Activated CD4-positive, alpha-beta T cell treated with anti-CD3 and anti-CD28 coated beads for 1 hour (primary cell): ENCODE measurements at places on chromosomes 13 and 19.
A peak's percentile ranks its signal among the peaks of the same experiment; 100 is the strongest.

GRCh38 chr19:2607712-2608601 lies 94.5 kb downstream of the GNG7 start:
- DNase-seq: peak; percentile 62

DNA sequence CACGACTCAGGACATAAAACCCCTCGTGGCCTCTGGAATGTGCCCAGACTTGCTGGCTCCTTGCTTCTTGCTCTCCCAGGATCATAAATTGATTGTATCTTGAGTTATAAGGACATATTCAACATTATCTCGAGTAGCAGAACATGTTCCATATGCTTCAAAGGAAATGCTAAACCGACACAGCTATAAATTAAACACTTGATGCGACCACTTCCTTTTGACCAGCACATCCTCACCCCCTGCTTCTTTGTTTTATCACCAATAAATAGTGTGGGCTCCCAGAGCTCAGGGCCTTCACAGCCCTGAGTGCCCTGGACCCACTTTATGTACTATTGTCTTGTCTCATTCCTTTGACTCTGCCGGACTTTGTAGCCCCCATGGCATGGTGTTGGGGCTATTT lies 157.0 kb upstream of the PABPC3 start:
- no peak for DNase-seq

DNA sequence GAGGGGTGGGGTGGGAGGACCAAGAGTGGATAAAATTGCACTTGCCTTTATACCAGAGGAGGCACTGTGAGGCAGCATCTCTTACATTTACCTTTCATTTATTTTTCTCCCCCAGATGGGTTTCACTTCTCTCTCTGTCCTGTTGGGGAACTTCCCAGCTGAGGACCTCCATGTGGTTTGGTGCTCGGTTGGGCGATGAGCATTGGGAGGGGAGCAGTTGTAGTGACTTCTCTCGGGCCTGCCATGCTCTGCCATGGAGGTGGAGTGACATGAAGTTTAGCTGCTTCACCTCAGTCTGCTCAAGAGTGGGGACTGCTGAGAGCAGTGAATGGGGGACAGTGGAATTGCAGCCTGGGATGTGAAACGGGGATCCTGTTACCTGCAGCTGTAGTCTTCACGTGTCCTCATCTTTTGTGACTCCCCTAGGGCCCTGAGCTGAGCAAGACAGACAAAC lies 23.1 kb upstream of the CXCL17 start:
- DNase-seq: no peak

DNA sequence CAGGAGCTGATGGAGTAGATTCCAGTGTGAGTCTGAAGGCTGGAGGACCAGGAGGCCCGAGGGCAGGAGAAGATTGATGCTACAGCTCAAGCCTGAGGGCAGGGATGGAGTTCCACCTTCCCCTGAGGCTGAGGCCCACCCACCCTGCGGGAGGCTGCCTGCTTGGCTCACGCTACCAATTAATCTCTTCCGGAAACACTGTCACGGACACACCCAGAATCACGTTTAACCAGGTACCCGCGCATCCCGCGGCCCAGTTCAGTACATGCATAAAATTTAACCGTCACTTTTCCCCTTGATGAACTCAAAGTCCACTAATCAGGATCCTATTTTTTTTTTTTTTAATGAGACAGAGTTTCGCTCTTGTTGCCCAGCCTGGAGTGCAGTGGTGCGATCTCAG lies 5.2 kb upstream of the ZNF628 start:
- no peak for DNase-seq

DNA sequence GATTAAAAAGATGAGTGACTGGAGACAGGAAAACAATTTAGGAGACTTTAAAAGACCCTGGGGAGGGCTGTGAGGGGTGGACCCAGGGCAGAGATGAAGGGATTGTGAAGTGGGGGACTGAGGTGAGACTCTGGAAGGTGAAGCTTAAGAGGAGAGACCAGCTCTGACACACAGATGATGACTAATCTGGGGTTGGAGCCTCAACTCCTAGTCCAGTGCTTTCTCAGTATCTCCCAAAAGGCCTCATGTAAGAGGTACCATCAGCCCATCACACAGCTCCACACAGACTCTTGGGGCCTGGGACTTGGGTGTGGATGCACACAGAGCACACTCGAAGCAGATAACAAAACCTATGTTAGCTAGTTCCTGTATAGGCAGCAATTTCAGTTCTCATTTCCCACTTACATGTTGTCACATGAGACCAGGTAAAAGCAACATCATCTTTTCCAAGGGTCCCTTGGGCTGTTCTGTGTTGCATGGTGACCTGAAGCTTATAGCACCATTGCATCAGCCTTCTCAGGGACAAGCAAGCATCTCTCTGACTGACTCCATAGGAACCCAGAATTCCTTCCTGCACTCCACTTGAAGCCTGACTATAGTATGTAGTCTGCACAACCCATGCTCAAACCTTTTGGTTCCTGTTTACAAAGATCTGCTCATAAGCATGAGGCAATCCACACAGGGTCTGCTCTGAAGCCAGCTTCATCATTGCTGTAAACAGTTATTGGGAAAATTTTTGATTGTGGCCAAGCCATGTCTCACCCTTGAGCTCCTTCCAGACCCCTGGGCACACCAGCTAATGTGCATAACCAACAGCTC lies 88.6 kb upstream of the MYCBP2 start:
- no peak for DNase-seq

DNA sequence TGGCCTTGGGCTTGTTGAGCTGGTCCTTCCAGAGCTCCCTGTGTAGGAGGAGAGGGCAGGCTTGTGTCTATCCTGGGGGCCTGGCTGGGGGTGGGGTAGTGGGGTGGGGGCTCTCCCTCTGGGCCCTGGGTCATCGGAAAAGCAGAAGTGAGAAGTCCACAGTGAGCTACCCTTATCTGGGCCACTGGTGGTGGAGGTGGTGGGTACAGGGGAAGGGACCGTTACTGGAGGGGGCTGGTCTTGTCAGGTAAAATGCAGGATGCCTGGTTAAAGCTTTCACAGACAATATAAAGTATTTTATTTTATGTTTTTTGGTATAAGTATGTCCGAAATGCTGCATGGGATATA lies 342 bp upstream of the SIGLEC10 start:
- no peak for DNase-seq

GRCh38 chr19:14248578-14249011 lies 42.6 kb upstream of the ADGRL1 start:
- peak; percentile 20 for DNase-seq

DNA sequence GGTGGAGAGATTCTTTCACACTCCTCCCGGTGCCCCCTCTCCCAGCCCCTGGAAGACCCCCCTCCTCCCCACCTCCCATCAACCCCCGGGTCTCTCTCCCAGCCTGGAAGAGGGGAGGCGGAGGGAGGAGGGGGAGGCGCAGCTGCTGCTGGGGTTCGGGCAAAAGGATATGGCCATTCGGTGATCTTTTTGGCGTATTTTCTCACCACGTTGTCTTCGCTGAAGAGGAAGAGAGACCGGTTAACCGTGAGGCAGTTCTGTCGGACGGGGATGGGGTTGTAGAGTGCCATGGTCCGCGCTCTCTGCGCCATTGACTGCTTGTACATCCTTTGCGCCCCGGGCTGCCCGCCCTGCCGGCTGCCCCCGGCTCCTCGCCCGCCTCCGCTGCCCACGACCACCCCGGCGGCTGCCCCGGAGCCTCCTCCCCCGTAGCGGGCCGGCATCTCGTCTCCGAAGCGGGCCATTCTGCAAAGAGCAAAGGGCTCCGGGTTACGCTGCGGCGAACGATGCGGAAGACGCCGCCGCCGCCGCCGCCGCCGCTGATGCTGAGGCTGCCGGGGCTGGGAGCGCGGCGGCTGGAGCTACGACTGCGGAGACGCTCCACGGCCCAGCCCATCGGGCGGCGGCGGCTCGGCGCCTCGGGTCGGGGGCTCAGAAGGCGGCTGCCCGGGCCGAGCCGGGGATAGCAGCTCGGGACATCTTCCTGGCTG lies 363 bp downstream of the CACNA1A start:
- no peak for DNase-seq

DNA sequence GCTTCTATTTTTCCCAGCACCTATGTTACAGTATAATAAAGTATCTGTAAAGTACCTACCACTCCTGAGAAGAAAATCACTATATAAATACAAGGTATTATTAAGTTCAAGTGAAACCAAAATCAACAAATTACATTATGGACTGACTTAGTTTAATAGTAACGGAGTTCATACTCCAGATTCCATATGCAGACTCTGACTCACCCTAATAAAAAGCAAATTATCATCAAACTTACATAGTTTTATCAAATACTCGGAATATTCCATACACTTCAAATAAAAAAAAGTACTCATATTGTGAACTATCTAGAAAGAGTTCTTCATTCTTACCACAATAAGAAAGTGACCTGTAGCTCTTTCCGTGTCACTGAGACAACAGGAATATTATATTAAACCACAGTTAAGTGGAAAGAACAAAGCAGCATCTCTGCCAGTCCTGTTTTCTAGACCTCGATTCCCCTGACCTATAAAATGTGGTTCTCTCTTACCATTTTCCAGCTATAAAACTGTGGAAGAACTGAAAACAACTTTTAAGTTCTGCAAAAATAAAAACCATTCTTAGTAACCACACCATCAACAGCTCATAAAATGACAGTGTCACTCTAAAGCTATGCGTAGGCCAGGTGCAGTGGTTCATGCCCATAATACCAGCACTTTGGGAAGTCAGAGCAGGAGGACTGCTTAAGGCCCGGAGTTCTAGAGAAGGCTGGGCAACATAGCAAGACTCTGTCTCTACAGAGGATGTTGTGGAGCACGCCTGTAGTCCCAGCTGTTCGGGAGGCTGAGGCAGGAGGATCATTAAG lies 42.6 kb downstream of the USP12 start:
- no peak for DNase-seq

GRCh38 chr19:31014668-31015067 lies 334.6 kb downstream of the TSHZ3 start:
- DNase-seq: no peak

- no peak for DNase-seq
Measured at GRCh38 chr19:50721441-50722137, 1.6 kb upstream of the CLEC11A start.

- DNase-seq: no peak
Measured at GRCh38 chr13:47673009-47673850, 327.8 kb downstream of the SUCLA2 start.

DNA sequence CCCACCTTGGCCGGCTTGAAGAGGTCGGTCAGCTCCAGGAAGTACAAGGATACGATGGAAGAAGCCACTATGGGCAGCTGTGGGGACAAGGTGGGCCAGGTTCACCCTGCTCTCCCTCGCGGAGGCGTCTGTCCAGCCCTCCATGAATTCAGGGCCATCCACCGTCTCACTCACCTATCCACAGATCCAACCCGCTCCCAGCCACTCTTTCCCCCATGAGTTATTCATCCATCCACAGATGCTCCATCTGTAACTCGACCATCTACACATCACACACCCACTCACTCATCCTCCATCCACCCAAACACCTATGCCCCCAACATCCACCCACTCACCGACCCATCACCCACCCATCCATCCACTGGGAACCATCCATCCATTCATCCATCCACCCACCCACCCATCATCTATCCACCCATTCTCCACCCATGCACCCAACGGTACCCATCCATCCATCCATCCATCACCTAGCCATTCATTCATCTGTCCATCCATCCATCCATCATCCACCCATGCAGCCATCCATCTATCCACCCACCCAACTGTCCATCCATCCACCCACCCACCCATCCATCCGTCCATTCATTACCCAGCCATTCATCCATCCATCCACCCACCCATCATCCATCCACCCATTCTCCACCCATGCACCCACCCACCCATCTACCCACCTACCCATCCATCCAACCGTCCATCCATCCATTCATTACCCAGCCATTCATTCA lies 5.8 kb downstream of the PLPPR3 start:
- no peak for DNase-seq
